ENCODE measurements at places on chromosomes 11 and 22.

DNA sequence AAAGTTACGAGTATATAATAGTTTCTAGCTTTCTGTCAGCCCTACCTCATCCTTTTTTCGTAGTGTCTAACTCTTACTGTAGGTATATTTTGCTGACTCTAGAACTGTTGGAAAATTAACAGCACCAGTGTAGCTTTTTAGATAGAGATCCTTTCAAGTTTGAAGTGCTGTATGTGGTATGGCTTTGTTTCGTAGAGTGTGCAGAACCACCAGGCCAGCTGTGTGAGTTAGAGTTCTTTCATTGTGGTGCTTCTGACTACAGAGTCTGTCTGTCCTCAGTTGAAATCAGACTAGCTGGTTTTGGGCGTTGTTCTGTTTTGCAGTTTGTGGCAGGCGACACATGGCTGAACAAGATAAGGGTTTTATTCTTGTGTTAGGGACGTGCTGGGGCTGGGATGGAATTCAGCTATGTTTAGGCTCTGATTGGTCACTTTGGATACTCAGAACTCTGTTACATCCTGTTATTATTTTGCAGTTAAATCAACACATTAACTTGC is 3.2 kb downstream of the ARHGEF12 start:
- DNase-seq: peak; percentile 20

DNA sequence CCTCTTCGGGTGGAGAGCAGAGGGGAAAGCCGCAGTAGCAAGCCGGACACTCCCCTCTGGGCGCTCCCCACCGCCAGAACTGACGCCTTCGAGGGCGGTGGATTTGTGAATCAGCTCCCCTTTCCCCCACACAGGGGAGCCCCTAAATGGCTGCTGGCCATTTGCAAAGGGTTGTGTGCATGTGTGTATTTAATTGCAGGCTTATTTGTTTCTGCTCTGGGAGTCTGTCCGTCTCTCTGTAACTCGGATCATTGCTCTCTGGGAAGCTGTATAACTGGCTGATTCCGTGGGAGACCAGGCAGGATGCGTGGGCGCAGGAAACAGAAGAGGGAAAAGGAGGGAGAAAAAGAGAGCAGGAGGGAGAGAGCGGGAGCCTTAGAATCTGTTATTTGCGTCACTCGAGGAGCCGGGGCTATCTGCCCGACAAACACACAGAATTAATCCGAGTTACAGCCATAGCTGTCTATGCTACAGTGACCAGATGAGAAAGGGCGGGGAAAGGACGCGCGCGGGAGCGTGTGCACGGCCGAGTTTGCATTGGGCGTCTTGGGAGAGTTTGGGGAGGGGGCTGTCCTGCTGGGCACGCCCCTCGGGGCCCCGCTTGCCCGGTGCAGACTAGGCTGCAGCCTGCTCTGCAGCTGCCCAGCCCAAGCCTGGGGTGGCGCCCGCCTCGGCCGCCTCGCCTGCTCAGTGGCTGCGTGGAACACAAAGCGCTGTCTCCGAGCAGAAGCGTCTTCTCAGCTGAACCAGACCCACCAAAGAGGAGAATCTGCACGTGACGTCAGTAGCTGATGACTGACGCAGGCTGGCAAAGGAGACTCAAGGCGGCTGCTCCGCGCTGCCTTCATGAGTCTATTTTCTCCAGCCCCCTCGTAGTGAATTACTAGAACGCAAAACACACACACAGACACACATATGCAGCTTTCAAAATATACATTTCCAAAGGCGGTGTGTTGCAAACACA is 105.3 kb upstream of the HSD17B12 start:
- no peak for DNase-seq

DNA sequence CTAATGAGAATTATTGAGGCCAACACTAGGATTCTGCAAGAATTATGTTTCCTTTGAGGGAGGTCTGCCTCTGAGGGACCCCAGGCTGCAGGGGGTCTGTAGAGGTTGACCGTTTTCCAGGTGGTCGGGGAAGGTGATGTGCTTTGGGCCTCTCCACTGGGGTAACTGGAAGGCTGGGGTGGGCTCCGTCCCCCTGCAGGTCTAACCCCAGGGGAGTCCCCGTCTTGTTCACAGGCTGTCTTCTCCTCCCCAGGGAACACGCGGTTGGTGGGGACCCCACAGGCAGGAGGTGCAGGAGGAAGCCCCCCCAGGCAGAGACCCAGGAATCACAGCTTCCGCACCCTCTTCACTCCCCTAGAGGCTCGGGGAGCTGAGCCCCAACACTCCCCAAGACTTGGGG is 726.4 kb downstream of the BRD1 start:
- DNase-seq: no peak

DNA sequence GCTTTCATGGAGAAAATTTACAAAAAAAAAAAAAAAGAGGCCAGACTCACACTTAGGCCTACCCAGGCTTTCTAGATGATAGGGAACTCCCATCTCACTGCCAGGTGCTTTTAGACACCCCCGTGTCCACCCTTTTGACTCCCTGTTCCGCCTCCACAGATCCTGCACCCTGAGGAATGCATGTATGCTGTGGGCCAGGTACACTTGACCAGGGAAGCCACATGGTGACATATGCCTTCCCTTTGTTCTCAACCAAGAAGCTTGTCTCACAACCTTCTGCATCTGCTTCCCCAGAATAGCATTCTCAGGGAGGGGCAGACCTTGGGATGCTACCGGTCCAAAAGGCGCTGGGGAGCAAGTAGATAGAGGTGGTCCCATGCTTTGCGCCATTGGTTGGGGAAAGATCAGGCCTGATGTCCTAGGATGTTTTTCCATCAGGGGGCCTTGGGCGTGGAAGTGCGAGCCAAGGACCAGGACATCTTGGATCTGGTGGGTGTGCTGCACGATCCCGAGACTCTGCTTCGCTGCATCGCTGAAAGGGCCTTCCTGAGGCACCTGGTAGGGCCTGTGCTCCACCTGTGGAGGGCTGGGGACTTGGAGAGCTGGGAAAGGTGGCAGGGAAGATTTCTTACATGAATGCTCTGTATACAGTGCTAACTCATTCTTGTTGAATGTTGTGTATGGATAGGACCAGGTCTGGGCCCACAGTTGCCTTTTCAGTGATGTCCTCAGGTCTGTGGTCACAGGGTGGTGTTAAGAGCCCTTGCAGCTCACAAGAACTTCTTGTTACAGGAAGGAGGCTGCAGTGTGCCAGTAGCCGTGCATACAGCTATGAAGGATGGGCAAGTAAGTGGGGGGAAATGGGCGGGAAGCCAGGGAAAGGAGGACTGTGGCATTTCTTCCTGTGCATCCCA is 7.5 kb downstream of the HMBS start:
- DNase-seq: peak; percentile 53

DNA sequence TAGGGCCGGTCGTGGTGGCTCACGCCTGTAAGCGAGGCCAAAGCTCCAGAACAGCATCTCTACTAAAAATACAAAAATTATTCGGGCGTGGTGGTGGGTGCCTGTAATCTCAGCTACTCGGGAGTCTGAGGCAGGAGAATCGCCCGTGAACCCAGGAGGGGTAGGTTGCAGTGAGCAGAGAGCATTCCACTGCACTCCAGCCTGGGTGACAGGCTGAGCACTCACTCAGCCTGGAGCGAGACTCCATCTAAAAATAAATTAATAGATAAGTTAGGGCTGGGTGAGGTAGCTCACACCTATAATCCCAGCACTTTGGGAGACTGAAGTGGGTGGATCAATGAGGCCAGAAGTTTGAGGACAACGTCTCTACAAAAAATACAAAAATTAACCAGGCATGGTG is 10.2 kb upstream of the TAB1 start:
- DNase-seq: no peak

DNA sequence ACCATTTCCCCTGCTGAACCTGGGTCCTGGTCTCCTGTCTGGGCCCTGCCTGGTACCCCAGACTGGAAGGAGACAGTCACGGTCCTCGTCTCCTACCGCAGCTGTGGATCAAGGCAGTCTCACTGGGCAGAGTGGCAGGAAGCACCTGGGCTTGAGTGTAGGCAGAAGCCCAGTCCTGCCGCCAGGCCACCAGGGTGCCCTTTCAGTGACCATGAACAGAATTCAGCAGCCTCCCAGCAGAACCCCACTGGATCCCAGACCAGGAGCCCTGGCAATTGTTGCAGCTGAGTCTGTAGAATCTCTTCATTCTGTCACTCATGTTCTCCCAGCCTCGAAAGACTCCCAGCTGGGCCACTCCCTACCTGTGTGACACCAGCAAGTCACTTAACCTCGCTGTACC is 25.5 kb upstream of the CREB3L1 start:
- no peak for DNase-seq

- DNase-seq: no peak
Observed at GRCh38 chr22:49295851-49296560, 531.7 kb downstream of the BRD1 start.

DNA sequence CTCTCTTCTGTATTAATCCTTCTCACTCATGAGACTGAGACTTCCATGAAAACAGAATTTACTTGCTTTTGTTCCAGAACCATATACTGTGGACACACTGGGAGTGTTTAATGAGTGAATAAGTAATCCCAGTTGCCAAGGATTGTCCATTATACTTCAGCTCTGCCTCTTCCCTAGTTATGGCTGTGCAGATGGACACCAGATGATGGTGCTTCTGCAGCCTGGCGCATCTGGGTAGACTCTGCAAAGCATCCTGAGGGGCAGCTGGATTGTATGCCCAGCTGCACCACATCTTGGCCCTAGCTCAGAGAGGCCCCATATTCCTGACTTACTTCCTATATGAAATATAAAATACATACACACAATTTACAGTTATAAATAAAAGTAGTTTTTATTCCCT is 43.5 kb downstream of the DBX1 start:
- no peak for DNase-seq

- no peak for DNase-seq
Observed at GRCh38 chr22:42645341-42645937, 3.8 kb downstream of the CYB5R3 start.

DNA sequence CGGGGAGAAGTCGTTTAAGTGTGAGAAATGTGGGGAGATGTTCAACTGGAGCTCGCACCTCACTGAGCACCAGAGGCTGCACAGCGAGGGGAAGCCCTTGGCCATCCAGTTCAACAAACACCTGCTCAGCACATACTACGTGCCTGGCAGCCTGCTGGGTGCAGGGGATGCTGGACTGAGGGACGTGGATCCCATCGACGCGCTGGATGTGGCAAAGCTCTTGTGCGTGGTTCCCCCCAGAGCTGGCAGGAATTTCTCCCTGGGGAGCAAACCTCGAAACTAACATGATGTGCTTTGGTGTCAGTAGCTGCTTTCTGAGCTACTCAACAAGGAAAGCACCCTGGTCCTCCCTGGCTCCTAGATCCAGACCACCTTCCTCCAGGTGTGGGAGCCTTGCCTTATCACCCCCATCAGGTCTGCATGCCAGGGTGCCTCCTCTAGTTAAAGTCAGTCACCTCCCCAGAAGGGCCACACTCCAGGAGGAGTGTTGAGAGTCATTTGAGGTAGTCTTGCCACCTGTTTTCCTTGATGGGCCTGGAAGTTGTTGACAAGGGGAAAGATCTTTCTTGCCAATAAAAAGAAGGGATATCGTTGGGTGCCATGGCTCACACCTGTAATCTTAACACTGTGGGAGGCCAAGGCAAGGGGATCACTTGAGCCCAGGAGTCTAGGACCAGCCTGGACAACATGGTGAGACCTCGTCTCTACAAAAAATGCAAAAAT is 12.9 kb downstream of the ZNF74 start:
- DNase-seq: no peak

GRCh38 chr11:122523846-122524805 is 131.4 kb upstream of the UBASH3B start:
- DNase-seq: peak; percentile 9

DNA sequence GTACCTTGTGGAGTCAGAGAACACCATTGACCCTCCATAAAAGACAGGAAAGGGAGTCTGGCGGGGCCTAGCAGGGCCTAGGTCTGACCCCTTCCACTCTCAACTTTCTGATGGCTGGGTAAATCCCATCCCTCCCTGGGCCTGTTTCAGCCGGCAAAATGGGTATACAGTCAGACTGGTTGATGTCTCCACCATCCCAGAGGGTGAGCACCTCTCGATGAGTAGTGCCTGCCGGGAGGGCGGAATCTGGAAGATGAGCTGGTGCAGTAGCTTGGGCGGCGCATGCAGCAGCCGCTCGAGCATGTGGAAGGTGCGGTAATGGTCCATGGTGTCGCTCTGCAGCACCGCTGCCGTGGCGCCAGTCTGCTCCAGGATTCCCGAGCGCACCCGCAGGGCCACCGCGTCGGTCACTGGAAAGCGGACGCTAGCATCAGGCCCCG is 528 bp downstream of the FIBP start:
- DNase-seq: no peak

GRCh38 chr11:94557421-94557820 is 9.7 kb upstream of the PIWIL4 start:
- DNase-seq: no peak

DNA sequence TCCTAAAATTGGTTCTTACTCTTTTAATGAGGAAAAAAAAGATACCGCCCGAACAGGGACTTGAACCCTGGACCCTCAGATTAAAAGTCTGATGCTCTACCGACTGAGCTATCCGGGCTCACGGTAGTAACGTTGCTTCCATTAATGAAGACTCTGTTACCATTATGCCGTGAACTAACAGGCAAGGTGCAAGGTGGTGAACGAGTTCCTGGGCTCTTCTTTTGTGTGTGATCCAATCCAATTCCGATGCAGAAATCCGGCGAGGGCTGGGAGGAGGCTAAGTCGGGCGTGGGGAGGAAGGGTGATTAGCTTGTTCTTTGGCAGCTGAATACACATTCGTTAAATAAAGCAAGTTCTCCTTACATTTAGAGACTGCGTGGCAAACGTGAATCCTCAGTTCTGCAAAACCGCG is 49.0 kb downstream of the OR4D9 start:
- DNase-seq: peak; percentile 84

- DNase-seq: no peak
Observed at GRCh38 chr22:49226096-49226495, 601.6 kb downstream of the BRD1 start.

All from KBM-7 (cell line).